ENCODE measurements at places on chromosomes 11 and 22. TPM values are rescaled to one million over a fixed set of nuclear protein-coding genes. Genes with fewer than 3 reads are reported as not detected.

- no peak for DNase-seq
- peaks cover 7% of the 10 kb centered on the region for H3K36me3 ChIP-seq
- H3K4me1 ChIP-seq = no peaks in the 10 kb centered on the region
- no peak overlapping the region for H3K27ac ChIP-seq
- no peaks in the 10 kb centered on the region for H3K27me3 ChIP-seq
Measured at GRCh38 chr11:126186708-126187529, 24.5 kb downstream of the RPUSD4 start.

GRCh38 chr11:3144296-3145205 lies 20.6 kb downstream of the OSBPL5 start:
- DNase-seq = no peak
- H3K27me3 ChIP-seq = no peaks in the 10 kb centered on the region
- no peak overlapping the region for H3K27ac ChIP-seq

- no peak overlapping the region for H3K27ac ChIP-seq
- no peaks in the 10 kb centered on the region for H3K4me1 ChIP-seq
- H3K27me3 ChIP-seq = peaks cover 34% of the 10 kb centered on the region
Measured at GRCh38 chr11:45110562-45110961, 35.9 kb upstream of the PRDM11 start.

The C11orf16 gene
- not detected for total RNA-seq

- H3K36me3 ChIP-seq = peaks cover 16% of the 10 kb centered on the region
- no peak overlapping the region for H3K27ac ChIP-seq
- no peak for DNase-seq
- no peaks in the 10 kb centered on the region for H3K27me3 ChIP-seq
- H3K4me3 ChIP-seq = no peak overlapping the region
Measured at GRCh38 chr11:44219830-44220796, 89.8 kb downstream of the ALX4 start.

The MS4A6E gene
- not detected for total RNA-seq

DNA sequence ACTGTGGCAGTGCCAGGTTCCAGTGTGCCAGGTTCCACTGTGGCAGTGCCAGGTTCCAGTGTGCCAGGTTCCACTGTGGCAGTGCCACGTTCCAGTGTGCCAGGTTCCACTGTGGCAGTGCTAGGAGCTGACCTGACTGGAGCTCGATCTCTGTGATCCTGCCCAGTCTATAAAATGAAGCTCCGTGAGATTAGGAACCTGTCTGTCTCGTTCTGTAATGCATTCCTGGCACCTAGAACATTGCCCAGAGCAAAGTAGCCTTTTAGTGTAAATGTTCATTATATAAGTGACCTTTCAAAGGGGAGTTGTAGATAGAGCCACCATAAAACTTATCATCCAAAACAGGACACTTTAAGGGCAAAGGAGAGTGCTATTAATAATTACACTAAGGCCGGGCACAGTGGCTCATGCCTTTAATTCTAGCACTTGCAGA lies 36.0 kb downstream of the ART5 start:
- H3K36me3 ChIP-seq = no peaks in the 10 kb centered on the region
- H3K4me3 ChIP-seq = no peak overlapping the region
- DNase-seq = no peak
- peaks cover 2% of the 10 kb centered on the region for H3K4me1 ChIP-seq
- no peak overlapping the region for H3K27ac ChIP-seq
- no peaks in the 10 kb centered on the region for H3K27me3 ChIP-seq

GRCh38 chr11:125228445-125228844 lies 63.9 kb downstream of the PKNOX2 start:
- no peak for DNase-seq
- H3K4me3 ChIP-seq = no peak overlapping the region
- H3K4me1 ChIP-seq = no peaks in the 10 kb centered on the region
- H3K36me3 ChIP-seq = no peaks in the 10 kb centered on the region
- H3K27me3 ChIP-seq = peaks cover 8% of the 10 kb centered on the region
- H3K27ac ChIP-seq = no peak overlapping the region

DNA sequence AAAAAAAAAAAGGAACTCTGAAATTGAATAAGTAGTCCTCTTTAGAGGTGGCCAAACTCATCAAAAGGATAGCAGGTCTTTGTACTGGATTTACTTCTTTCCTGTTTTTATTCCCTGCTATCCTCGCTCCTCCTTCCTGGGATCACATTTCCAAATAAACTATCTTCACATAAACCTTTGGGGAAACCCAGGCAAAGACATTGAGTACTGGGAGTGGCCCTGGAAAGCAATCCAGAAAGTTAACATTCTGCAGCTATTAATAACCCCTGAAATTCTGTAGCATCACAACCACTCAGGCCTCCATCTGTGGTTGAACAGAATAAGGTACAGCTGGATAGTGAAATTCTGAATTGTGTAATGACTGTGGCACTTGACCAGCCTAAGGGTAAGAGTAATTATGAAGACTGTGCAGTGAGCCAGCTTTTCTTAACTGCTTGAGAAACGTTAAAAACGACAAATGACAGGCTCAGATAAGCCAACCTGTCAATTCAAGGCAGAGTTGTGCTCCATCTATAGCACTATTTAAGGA lies 58.8 kb downstream of the ISX start:
- no peak for DNase-seq
- H3K4me1 ChIP-seq = no peaks in the 10 kb centered on the region
- no peak overlapping the region for H3K27ac ChIP-seq
- no peaks in the 10 kb centered on the region for H3K36me3 ChIP-seq
- H3K4me3 ChIP-seq = no peak overlapping the region

The COA4 gene
- total RNA-seq = 89.5 TPM

The SGSM1 gene
- total RNA-seq = 0.38 TPM

All from activated CD4-positive, alpha-beta memory T cell treated with anti-CD3 and anti-CD28 coated beads for 36 hours (primary cell).